ENCODE measurements at places on chromosomes 11 and 22.

DNA sequence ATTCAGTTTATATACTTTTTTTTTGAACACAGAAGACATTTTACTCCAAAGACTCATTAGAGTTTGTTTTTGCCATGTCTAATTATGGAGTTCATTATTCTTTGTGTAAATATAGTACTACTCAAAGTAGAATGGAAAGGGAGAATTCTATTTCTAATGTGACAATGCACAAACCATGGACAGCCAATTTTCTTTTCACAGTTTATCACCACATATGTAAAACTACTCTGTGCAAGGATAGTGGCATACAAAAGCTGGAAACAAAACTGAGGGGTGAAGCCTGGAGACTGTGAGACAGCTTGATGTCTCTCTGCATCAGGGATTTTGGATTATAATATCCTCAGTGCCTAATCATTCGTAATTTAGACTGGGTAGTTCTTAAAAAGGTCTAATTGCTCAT, 75.5 kb downstream of the LUZP2 start:
- DNase-seq: no peak

DNA sequence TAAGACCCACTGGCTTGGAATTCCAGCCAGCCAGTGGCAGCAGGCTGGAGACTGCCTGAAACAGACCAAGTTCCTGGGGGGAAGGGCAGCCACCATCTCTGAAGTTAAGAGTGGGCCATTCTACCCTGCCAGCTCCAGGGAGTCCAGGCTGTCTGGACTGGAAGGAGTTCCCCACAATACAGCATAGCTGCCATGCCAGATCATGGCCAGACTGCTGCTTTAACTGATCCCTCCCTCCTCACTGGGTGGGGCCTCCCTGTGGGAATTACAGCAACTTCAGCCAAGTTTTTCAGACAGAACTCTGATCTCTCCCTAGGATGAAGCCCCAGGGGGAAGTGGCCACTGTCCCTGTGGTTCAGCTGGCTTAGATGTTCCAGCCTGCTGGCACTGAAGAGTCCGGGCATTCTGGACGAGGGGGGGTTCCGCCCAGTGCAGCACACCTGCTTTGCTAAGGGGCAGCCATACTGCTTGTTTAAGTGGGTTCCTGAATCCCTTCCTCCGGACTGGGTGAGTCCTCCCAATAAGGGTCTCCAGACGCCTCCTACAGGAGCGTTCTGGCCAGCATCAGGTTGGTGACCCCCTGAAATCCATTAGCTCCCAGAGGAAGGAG, 455.4 kb downstream of the DLG2 start:
- DNase-seq: no peak

DNA sequence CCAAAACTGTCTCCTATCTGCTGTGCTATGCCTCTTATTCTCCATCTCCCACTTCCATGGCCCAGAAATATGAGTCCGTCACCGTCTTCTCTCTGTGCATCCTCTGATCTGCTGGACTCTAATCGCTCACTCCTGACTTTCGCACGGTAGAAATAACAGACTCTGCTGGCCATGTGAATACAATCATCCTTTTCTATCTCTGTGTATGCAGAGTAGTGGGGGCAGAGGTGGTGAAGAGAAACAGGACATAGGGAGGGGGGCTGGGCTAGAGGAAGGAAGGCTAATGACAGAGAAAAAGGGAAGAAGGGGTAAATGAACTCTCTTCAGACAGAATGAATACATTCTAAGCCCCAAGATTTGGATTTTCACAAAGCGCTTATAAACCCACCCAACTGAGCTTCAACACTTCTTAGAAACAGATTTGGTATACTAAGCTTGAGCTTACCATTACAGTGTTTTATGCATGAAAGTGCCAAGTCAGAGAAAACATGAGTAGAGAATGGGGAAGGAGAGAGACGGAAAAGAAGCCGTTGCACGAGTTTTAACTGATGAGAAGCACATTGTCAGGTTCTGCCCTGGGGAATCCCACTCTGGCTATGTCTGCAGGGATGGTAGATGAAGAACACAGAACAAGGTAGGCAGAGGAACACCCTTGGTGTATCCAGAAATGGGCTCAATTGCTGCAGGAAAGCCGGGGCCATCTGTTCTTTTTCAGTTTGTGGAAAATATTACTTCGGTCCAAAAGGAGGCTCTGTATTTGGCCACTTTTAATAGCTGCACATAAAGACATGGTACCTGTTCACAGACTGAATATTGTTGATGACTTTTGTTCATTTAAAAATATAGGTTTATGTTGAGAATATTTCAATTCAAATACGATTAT, 324.7 kb downstream of the ETS1 start:
- DNase-seq: no peak

- DNase-seq: no peak
Observed at GRCh38 chr11:100574894-100575769, 112.0 kb upstream of the ARHGAP42 start.

GRCh38 chr11:87529486-87529885, 491.8 kb downstream of the TMEM135 start:
- DNase-seq: no peak

GRCh38 chr11:23873406-23873805, 623.4 kb upstream of the LUZP2 start:
- no peak for DNase-seq

DNA sequence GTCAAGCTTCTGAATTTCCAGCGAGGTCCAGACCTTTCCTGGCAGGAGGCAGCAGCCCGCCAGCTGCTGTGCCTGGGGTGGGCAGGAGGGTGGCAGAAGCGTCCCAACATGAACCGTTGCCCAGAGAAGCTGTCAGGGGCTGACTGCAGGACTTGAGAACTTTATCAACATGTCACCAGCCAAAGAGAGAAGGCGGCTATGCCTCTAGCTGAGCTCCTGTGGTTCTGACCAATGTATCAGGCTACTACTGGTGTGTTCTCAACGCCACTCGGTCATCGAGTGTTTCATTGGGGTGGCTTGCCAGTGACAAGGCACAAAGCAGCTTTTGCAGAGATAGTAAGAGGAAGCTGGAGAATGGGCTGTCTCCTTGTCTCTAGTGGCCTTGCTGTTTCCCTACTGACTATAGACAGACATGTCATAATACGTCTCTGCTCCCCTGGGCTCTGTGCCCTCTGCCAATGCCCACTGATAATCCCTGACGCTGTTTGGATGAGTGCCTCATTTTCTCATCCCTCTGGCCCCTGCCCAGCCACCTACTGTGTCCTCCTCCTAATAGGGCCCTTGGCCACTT, 17.6 kb upstream of the ASCC2 start:
- no peak for DNase-seq

DNA sequence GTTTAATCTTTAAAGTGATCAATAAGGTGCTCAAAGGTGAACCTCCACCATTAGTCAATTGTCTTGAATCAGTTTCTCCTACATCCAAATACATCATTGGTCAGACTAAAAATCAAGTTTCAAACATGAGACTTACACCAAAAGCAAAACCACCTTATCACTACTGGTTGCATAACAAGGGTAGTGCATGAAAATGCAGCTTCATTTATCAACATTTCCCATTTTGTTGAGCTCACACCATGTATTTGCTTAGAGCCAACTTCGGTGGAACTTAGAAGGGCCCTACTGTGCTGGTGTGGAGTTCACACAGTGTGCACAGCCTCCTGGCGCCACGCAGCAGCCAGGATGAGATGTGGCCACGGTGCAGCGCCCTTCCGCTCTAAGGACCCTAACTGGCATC, 23.1 kb upstream of the PHLDA2 start:
- no peak for DNase-seq

DNA sequence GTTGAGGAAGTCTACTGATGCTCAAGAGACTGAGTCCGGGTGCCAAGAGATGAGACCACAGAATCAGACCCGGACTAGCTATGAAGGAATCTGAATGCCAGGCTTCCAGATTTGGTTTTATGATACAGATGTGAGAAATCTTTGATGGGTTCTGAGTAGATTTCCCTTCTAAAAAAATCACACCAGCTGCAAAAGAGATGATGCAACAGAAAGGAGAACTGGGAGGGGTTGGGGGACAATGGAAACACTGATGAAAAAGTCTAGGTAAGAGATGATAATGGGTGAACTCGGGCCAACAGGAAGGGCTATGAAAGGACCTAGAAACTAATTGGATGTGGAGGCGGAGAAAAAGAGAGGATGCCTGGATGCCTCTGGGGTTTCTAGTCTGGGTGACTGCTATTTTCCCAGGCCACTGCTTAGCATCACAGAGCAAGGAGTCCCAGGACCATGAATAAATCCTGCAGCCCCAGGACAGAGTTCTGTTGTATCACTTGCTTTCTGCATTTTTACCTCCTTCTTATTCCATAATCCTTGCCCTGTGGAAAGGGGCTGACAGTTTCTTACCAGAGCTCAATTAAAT, 115.4 kb upstream of the SEZ6L start:
- DNase-seq: no peak

DNA sequence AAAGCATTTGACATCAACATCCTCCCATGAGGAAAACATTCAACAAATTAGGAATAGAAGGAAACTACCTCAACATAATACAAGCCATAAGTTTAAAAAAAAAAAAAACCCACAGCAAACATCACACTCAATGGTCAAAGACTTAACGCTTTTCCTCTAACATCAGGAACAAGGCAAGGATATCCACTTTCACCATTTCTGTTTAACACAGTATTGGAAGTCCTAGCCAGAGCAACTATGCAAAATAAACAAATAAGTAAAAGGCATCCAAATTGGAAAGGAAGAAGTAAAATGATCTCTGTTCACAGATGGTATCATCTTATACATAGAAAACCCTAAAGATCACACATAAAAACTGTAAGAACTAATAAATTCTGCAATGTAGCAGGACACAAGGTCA, 13.1 kb downstream of the FXYD6 start:
- DNase-seq: no peak

DNA sequence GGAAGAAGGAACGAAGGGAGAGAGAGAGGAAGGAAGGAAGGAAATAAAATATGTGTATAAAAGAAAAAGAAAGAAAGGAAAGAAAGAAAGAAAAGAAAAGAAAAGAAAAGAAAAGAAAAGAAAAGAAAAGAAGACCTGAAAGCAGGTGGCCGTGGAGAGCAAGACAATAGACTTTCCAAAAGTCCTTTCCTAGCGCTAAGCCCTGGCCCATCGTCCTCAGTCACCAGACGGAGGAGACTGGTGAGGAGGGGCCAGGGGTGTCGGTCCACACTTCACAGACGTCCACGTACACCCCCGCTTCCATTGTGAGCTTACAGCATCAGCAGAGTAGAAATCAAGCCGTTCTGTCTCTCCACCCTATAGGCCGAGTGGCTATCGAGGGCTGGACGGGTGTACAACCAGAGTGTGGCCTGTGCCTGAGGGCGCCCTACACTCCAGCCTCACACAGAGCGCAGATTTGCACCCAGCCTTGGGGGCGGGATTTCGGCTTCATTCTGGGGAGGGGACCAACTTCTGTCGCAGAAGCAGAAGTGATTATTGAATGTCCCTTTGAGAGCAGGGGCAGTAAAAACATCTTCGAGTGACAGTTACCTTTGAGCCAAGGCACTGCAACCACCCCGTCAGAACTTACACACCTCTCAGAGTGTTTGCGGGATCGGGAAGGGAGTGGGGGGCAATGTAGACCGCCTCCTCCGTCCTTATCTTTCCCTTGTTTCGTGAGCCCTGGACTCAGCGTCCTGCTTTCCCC, 2.0 kb upstream of the BSX start:
- DNase-seq: no peak

DNA sequence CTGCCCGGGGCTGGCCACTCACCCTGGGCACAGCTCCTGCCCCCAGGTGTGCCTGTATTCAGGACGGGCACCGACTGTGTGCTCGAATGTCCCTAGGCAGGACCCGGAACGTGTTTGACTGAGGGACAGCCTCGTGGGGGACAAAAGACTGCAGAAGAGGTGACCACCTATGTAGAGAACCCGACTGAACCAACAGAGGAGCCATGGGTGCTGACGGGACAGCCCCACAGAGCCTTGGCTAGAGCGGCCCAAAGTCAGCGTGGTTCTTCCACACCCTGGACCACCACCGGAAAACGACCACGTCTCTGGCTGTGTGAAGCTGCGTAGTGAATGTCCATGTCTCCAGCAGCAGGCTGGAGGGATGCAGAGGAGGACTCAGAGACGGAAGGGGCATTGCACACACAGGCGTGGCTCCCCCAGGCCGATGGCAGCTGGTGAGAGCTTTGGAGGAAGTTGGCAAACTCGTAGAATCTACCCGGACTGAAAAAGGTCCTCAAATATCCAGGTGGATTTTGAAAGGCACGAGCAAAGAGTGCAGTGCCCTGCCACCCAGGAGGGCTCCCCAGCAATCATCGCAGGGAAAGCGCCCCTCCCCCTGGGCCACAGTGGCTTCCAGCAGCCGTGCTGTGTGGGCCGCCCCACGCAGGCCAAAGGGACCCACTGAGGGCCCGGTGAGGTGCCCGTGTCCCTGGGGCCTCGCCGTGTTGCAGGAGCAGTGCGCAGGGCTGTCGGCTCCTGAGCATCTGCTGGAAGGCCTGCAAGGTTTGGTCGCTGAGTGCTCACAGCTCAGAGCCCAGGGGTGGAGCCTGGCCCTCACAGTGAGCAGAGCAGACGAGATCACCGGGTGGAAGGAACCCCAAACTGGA, 17.5 kb upstream of the MUC5B start:
- DNase-seq: no peak

GRCh38 chr22:28819253-28820096, 19.1 kb upstream of the XBP1 start:
- no peak for DNase-seq

GRCh38 chr22:45620706-45621105, 50.9 kb upstream of the ATXN10 start:
- DNase-seq: no peak

- no peak for DNase-seq
Observed at GRCh38 chr22:21026783-21027692, 5.3 kb downstream of the SLC7A4 start.

DNA sequence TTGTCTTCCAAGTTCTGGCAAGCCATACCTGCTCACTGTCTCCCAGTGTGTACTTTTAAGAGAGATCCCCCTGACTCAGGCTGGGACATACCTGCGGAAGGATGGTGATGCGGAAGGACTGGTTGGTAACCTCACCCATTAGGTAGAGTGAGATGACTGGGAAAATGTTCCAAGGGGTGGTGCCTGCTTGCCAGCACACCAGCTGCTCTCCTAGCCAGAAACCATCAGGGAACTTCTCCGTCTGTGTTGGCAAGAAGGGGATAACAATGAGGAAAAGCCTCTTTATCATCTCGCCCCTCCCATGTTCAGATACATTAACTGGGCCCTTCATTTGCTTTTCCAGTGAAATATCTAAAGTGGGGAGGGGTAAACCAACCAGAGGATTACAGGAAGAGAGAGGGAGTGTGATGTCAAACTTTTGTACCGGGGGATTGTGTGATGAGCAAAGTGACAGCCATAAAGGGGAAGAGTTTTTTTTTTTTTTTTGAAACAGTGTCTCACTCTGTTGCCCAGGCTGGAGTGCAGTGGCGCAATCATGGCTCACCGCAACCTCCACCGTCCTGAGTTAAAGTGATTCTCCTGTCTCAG, at the start of gene BACE1-AS:
Gene BACE1-AS (plus strand): TSS at position 538 of the 588 bp plus-strand sequence.
- no peak for DNase-seq

DNA sequence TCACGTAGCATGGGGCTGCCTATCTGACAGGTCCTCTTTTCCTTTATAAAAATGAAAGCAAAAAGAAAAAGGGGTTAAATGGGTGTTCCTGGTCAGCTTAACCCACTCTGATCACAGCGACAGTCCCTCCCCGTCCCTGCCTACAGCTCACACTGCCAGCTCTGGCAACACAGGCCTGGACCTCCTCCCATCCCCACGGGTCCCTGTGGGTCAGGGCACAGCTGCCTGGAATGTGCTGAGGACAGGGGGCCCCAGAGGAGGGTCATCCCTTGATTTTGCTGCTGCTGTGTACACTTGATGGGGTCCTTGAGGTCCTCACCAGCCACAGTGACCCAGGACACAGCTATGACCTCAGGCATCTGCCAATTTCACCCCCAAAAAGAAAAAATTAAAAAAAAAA, 29.6 kb upstream of the CYP2D6 start:
- DNase-seq: no peak

Data from naive thymus-derived CD4-positive, alpha-beta T cell (primary cell).